ENCODE measurements at places on chromosomes 3 and 15.

DNA sequence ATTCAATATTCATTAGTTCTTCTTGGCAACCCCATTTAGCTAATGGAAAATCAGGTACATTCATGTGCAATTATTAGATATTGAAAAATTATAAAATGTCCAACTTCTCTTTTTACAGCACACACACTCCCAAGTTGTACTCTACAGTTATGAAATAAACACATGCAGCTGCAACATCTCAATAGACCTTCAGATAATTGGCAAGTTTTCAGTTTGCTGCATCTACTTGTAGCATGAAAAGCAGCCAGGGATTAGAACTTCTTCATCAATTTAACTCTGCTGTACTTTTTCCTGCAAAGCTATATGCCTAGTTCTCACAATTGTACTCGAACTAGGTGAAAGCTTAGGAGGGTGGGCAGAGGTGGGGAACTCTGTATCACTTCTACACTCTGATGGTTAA lies 46.6 kb upstream of the FHIT start:
- no peak for DNase-seq

DNA sequence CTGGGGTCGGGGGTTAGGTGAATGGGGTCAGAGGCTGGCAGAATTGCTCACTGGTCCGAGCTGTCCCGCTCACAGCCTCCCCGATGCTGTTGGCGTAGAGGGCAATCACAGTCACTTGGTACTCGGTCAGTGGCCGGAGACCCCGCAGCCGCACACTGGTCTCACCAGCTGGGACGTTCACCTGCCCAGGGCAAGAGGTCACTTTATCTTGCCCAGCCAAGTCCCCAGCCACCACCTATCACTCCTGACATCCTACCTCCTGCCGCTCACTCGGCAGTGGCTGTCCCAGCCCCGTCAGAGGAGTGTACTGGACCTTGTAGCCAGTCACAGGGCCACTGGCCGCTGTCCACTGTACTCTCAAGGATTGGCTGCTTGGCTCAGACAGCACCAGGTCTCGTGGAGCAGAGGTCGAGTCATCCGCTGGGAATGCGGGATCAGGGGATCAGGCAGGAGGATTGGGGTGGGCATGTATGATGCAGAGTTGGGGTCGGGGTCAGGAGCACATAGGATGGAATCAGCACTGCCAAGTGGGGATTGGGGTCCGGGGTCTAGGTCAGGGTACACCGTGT lies 2.5 kb downstream of the COL7A1 start:
- DNase-seq, result no peak

GRCh38 chr3:37824954-37825328 lies 36.7 kb upstream of the CTDSPL start:
- no peak for DNase-seq

DNA sequence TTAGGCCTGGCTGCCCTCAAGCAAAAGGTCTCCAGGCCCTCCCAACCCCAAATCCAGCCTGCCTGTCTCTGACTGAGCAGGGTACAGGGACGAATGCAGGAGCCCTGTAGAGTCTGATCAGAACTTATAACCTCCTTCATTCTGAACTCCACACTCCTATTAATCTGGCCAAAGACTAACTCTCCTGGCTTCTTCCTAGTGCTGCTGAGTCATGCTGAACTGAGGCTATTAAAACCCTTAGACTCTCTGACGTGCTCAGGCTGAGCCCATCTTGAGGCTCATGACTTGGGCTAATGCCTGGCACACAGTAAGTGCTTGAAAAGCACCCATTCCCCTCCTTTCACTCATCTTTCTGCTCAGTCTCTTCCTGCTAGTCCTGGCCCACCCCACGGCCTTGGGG lies 81.9 kb downstream of the NUP210 start:
- DNase-seq, result no peak

DNA sequence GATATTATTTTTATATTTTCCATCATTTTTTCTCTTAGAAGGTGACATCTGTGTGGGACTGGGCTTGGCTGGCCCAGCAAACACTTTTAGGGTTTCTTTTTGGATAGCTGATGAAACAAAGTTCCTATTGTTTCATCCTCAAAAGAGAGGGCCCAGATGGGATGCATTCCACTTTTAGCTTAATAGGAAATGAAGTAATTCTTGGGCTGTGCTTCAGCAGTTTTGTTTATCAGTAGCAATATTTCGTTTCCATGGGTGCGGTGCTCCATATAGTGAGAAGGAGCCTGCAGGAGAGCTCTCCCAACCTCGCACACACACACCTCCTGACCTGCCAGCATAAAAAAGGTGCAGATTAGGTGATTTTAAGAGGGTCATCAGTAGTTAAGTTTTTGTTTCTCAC lies 147.5 kb downstream of the AKAP13 start:
- DNase-seq, result no peak

GRCh38 chr15:74409225-74409624 lies 24.5 kb downstream of the SEMA7A start:
- DNase-seq, result no peak

- DNase-seq, result no peak
These were observed 13.1 kb downstream of the RSL24D1 start for GRCh38 chr15:55183679-55184078.

GRCh38 chr3:42071904-42072812 lies 19.0 kb upstream of the TRAK1 start:
- no peak for DNase-seq

DNA sequence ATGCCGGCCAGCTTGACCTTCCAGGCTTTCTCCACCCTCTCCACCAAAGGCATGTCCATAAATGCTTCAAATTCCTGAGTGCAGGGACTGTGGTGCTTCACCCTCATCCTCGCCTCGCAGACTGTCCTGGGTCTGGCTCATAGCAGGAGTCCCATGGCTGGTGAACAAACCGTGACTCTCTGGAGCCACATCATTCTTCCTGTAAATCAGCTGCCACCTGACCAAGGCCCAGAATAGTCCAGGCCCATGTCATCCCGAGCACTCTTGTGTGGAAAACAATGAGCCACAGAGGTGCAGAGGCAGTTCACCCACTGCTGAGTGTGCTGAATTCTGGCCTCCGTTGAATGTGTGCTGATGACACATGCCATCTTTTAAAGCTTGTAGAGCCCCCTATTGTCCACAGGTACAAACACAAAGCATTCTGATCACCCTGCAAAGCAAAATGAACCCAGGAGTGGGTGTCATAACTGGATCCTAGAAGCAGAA lies 68.6 kb downstream of the ABHD5 start:
- DNase-seq, result no peak

DNA sequence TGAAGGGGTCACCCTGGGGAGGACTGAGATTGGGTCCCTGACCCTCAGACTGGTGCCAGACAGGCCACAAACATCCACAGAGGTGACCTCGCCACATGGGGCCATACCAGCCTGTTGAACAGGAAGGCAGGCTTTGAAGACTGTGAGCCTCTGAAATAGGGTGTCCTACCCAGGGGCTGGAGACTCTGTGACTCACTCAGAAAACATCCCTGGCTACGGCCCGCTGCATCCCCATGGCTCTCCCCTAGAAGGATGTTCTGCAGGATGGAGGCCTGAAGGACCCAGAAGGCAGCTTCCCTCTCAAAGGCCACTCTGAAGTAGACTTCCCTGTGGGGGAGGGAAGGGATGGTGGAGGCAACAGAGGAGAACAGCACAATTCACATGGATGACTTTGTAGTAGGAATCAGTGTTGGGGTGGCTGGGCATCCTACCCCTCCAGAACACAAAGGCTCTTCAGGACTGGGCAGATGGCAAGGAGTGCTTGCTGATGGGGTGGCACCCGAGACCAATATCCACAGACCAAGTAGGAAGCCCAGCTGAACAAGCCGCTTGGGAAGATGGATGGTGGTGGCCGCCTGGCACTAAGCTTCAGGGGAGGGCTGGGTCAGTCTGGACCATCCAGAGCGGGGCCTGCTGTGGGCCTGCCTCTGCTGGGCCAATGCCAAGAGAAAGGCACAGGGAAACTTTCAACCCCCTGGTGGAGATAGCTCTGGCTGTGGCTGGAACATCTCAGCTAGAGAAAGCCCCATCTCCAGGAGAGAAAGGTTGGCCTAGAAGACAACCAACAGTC lies 37.6 kb upstream of the DUSP7 start:
- no peak for DNase-seq

- no peak for DNase-seq
These were observed 908 bp upstream of the ADPGK start for GRCh38 chr15:72784456-72784876.

- DNase-seq, result no peak
These were observed 45.6 kb downstream of the MFSD1 start for GRCh38 chr3:158847452-158847821.

DNA sequence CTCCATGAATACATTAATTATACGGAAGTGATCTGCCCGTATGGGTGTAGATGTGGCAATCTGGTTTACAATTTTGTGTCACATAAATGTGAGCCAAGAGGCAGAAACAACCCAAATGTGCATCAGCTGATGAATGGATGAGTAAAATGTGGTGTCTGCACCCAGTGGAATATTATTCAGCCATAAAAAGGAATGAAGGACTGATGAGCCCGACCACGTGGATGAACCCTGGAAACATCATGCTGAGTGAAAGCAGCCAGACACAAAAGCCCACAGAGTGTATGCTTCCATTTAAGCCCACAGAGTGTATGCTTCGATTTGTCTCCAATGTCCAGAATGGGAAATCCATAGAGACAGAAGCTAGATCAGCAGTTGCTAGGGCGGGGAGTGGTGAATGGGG lies 27.6 kb upstream of the FBLN2 start:
- no peak for DNase-seq

- no peak for DNase-seq
These were observed 1.1 kb upstream of the PPP1R2 start for GRCh38 chr3:195544230-195544536.

DNA sequence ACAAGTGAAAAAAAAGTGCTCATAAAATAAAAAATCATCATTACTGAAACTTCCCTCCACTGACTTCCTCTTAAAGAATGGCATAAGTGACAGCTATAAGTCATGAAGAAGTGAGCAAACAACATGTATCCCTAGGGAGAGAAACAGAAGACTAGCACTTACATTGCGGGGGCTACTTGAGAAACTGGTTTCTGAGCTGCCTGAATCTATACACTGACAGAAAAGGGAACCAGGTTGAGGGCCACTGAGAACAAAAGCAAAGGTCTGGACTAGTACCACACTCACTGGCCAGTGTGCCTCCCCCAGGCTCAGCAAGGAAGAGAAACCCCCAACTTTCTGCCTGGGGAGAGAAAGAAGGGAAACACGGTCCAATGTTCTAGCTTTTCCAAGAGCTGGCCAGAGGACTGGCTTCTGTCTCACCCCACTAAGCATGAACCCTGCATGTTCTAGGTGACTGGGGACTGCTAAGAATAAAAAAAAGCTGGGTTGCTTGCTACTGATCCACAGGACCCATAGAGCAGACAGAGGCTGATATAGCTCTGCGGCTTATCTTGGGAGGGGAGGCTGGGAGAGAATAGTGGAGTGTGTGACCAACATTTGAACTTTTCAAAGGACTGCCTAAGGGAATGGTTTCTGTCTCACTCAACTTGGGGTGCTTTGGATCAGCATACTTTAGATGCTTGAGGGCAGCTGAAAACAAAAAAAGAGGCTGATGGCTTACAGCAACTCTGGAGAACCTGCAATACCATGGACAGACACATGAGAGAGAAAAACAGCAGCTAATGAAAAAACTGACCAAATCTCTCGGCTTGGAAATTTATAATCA lies 8.1 kb downstream of the RAD18 start:
- no peak for DNase-seq

GRCh38 chr3:53077476-53078220 lies 31.8 kb upstream of the SFMBT1 start:
- no peak for DNase-seq

- DNase-seq, result no peak
These were observed 24.2 kb upstream of the LXN start for GRCh38 chr3:158696618-158697017.

DNA sequence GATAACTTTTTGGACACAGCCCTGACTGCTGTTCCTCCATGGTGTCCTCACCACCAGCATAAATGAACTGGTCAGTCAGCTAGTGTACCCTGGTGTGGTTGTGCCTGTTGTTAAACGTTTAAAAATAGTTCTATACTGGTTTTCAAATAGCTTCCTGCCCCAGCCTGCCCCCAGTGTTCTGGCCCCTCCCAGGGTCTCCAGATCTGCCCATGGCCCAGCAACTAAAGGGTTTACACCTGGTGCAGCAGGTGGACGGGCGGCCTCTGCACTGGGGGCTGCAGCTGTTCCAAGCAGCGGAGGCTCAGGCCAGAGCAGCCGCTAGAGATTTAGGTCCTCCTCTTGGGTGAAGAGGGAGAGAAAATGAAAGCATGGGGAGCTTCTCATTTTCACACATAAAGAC lies 6.1 kb upstream of the NR2E3 start:
- no peak for DNase-seq

DNA sequence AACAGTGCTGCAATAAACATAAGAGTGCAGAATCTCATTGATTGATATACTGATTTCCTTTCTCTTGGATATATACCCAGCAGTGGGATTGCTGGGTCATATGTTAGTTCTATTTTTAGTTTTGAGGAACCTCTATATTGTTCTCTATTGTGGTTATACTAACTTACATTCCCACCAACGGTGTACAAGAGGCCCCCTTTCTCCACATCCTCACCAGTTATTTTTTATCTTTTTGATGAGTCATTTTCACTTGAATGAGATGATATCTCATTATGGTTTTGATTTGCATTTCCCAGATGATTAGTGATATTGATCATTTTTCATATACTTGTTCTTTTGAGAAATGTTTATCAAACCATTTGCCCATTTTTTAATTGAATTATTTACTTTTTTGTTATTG lies 12.4 kb upstream of the IREB2 start:
- DNase-seq, result no peak

DNA sequence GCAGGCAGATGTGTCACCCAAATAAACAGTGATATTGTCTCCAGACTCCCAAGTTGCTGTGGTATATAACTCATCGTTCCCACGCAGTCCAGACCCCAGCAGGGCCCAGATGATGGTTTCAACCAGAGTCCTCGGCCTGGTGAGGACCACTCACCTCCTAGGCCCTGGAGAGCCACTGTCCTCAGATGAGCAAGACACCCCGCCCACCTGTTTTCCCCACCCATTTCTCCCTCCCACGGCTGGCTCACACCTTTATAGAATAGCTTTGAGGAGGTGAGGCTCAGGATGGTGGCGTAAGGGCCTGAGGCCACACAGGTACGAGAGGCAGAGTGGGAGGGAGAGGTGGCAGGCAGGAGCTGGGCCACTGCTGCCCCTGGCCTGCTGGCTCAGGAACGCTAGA lies 7.5 kb downstream of the MESP1 start:
- no peak for DNase-seq

DNA sequence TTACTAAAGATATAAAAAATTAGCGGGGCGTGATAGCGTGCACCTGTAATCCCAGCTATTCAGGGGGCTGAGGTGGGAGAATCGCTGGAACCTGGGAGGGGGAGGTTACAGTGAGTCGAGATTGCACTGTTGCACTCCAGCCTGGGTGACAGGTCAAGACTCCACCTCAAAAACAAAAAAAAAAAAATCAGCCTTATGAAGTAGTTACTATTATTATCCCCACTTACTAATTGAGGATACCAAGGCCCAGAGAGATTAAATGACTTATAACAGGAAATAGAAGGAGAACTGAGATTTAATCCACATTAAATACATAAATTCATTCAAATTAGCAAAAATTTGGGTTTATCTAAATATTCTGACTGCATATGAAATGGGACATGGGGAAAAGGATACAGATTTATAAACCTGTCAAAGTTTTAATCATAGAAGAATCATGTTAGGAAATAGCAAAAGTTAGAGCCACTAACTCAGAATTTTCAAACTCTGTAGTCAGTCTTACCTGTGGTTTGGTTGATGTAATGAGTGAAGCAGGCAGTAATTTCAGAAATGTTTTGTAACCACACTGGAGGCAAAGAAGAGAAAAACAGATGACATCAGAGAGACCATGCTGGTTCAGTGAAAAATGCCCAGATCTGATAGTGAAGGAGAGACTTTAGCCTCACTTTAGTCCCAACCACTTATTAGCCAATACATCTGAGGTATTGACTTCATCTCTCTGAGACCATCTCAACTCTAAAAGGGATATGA lies 25.0 kb upstream of the ACAP2 start:
- no peak for DNase-seq

All from T-helper 2 cell (primary cell).